Muscle of back (tissue), 13 donors: ENCODE measurements at places on chromosomes 4 and X. TPM values are rescaled to one million over a fixed set of nuclear protein-coding genes. Genes with fewer than 3 reads are reported as not detected.

The G3BP2 gene
- 135 TPM for polyA plus RNA-seq

The TRIM61 gene
- 4.2 TPM for polyA plus RNA-seq

The MAGEB6 gene
- polyA plus RNA-seq: not detected

The SYN1 gene
- polyA plus RNA-seq: 11.2 TPM

The XK gene
- 6.7 TPM for polyA plus RNA-seq

- no peak for DNase-seq
These were observed 77.9 kb downstream of the ADAM29 start for GRCh38 chr4:174996079-174996478.

DNA sequence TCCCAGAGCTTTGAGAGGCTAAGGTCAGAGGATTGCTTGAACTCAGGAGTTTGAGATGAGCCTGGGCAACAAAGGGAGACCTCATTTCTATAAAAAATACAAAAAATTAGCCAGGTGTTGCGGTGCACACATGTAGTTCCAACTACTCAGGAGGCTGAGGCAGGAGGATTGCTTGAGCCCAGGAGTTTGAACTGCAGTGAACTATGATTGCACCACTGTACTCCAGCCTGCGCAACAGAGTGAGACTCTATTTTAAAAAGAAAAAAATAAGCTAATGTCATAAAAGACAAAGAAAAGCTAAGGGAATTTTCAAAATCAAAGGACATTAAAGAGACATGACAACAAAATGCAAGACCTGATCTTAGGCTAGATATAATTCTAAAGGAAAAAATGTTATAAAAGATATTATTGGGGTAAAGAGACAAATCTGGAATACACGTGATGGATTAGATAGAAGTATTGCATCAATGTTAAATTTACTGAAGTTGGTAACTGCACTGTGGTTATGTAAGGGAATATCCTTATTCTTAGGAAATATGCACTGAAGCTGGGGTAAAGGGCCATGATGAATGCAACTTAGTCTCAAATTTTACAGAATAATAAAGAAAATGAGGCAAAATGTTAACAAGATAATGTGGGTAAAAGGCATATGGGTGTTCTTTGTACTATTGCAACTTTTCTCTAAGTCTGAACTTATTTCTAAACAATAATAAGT lies 75.2 kb downstream of the SPRY1 start:
- DNase-seq: no peak
